ENCODE measurements at places on chromosomes 1 and 21.

DNA sequence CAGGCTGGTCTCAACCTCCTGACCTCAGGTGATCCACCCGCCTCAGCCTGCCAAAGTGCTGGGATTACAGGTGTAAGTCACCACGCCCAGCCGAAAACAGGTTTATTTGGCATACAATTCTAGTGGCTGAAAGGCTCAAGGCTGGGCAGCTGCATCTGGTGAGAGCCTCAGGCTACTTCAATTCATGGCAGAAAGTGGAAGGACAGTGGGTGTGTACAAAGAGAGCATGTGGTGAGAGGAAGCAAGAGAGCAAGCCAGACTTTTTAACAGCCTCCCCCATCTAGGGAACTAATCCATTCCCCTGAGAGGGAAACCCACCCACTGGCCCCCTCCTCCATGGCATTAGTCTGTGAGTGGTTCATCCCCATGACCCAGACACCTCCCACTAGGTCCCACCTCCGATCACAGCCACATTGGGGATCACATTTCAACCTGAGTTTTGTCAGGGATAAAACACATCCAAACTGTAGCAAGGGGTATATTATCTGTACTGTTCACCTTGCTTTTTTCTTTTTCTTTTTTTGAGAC lies 9.5 kb downstream of the BMP8A start:
- DNase-seq = no peak

GRCh38 chr1:228006034-228006785 lies 588 bp upstream of the WNT3A start:
- DNase-seq = no peak

- DNase-seq = no peak
Observed at GRCh38 chr1:226993814-226994585, 53.9 kb downstream of the COQ8A start.

- no peak for DNase-seq
Observed at GRCh38 chr21:34348890-34349519, 14.8 kb upstream of the KCNE2 start.

DNA sequence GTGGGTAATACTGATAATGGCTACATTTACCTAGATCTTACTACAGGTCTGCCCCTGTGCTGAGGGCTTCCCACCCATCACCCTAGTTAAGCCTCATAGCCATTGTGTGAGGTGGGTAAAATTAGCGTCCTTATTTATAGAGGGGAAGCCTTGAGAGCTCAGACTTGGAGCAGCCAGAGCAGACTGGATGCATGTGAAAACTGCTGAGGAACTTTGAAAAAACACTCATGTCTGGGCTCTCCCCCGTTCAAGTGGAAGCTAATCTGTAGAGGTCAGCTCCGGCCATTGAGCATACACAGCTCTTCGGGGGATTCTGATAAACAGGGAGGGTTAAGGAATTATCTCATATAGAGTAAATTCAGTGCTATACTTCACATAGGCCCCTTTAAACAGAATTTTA lies 389.7 kb downstream of the RPS6KC1 start:
- DNase-seq = no peak

DNA sequence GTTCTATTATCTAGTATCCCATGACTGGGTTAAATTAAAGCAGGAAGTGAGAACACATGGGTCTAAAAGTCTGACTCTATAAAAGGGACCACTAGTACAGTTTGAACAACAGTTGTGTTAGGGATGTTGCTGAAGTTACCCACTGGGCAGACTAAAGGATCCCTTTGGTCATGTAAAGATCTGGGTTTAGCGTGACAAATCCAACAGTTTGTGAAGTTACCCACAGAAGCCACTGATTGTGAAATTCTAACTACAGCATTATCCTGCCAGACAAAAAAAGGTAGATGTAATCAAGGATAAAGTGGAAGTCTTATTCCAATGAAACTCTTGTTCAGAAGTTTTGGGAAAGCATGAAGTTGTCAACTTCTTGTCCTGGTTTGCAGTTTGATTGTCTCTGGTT lies 5.7 kb downstream of the QSOX1 start:
- no peak for DNase-seq

- no peak for DNase-seq
Observed at GRCh38 chr1:245952383-245953026, 554.6 kb downstream of the SMYD3 start.

GRCh38 chr1:159786465-159786864 lies 5.7 kb downstream of the DUSP23 start:
- DNase-seq = peak; percentile 44

DNA sequence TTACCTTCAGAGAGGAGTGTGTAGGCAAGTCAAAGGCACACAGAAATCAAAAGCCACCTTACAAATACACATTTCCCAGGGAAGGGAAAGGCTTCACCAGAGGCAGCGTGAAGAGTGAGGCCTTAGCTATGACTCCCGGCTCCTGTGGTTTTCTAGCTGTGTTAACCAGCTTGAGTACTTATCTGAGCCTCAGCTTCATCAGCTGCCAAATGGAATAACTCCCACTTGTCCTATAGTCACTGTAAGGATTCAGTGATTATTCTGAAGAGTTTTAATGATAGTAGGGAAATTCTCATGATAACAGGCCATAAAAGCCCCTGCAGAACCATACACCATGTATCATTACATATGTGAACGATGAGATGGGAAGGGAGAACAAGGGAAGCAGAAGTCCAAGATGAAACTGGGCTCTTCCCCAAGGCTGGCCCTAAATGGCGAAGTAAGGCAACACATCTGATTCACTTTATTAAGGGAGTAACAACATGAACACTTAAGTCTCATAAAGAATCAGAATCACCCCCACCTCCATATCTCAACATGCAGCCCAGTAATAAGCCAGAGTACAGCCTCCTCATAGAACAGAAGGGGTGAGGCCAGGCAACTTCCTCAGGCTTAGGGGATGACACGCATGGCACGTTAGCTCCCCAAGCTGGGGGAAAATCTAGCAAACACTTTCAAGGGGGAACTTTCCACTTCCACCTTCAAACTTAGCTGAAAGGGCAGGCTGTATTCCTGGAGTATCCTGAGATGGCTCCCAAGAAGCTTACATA lies 63.7 kb downstream of the SLC66A1 start:
- DNase-seq = peak; percentile 39

- peak; percentile 82 for DNase-seq
Observed at GRCh38 chr1:185453496-185454192, 136.6 kb upstream of the IVNS1ABP start.

DNA sequence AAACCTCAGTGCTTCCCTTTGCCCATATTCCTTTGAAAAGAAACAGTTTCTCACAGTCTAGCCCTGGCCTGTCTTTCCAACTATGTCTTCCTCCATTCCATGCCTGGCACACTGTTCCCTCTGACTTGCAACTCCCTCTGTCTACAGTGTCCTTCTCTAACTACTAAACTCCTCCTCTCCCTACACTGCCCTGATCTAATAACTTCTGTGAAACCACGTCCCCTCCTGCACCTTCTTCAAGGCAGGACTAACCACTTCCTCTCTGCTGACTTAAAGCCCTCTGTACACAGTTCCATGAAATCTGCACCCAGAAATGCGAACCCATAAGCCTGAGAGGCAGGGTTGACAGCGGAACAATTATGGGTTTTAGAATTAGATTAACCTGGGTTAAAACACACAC lies 62.2 kb upstream of the ATP1B1 start:
- no peak for DNase-seq

- no peak for DNase-seq
Observed at GRCh38 chr21:22277341-22277740, 1279.1 kb downstream of the NCAM2 start.

DNA sequence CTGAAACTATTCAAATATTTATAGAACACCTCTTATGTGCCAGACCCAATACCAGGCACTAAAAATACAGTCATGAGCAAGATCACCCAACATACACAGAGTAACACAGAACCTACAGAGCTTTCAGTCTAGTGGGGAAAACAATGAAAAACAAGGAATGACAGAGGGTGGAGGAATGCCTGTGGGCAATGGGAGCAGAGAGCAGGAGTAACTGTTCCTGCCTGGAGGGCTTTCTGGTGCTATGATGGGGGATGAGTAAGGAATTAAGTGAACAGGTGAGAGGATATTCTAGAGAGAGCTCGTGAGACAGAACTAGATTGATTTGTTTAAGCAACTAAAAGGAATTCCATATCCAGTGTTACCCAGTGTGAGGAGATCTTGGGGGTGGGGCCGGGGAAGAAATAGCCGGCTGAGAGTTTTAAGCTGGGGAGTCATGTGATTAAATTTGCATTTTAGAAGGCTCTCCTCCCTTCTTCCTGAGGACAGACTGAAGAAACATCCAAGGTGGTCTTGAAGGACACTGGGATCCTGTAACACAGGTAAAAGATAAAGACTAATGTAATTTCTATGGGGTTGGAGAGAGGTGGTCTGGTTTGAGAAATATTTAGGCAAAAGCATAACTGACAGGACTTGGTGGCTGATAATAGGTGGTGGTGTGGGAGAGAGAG lies 2.1 kb upstream of the CD53 start:
- no peak for DNase-seq

- no peak for DNase-seq
Observed at GRCh38 chr21:46503922-46504550, 45.3 kb downstream of the DIP2A start.

DNA sequence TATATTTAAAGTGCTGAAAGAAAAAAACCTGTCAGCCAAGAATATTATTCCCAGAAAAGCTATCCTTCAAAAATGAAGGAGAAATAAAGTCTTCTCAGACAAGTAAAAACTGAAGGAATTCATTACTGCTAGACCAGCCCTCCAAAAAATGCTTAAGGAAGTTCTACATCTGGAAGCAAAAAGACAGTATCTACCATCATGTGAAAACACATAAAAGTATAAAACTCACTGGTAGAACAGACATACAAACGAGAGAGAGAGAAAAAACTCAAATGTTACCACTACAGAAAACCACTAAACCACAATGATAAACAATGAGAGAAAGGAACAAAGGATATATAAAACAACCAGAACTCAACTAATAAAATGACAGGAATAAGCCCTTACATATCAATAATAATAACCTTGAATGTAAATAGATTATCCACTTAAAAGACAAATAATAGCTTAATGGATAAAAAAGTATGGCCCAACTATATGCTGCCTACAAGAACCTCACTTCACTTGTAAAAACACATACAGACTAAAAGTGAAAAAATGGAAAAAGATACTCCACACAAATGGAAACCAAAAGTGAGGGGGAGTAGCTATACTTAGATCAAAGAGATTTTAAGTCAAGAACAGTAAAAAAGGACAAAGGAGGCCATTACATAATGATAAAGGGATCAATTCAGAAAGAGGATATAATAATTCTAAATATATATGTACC lies 22.0 kb downstream of the NSL1 start:
- DNase-seq = no peak

GRCh38 chr1:48807554-48808260 lies 31.0 kb upstream of the BEND5 start:
- peak; percentile 30 for DNase-seq

DNA sequence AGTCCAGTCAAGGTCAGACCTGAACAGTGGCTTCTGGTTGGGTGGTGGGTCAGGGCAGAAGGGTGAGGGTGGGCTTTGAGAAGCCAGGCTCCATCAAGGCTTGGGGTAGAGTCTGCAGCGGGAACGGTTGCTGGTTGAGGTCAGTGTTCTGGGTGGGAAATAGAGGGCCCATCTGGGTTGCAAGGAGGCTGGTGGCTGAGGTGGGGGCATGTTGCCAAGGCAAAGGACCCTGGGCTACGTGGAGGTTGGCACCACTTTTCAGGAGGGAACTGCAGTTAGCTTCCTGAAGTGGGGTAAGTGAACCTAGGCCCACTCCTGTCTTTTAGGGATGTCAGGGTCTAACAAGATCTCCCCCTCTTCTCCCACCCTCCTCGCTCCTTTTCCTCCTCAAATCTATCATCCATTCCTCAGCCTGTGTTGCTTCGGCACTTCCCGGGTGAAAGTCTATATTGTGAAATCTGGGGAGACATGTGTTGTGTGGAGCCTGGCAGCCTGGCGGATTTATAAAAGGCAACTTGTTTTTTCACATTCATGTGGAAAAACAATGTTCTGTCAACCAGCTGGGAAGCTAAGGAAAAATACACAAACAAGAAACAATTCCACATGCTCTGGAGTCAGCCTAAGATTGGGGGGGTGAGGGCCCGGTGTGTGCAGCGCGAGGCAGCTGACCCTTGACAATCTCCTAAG lies 1.5 kb downstream of the IL22RA1 start:
- DNase-seq = no peak

DNA sequence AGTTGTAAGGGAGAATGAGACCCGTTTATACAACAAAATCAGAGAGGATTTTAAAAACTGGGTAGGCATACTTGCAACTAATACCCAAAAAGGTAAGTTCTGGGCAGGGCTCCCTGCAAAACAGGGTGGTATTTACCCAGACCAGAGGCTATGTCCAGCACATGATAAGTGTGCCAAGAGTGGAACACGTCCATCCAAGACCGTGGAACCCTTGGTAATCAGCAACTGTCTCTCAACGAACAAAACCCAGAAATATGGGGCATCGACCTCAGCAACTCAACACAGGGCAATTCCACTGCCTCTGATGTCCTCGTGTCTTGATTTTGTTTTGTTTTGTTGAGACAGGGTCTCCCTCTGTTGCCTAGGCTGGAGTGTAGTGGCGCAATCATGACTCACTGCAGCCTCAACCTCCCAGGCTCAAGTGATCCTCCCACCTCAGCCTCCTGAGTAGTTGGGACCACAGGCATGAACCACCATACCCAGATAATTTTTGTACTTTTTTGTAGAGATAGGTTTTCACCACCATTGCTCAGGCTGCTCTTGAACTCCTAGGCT lies 26.7 kb upstream of the MX1 start:
- no peak for DNase-seq

DNA sequence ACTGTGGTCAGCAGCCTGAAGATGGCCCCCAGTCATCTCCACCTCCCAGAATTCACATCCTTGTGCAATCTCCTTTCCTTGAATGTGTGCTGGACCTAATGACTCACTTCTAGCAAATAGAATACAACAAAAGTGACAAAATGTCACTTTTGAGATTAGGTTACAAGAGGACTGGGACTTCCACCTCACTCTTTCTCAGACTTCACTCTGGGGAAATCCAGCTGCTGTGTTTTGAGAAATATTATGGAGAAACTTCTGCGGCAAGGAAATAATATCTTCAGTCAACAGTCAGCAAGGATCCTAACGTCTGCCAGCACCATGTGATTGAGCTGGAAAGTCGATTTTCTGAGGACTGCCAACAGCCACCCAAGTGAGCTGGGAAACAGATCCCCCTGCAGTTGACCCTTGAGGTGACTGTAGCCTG lies 70.5 kb upstream of the GADD45A start:
- peak; percentile 57 for DNase-seq

GRCh38 chr1:63000508-63000907 lies 216.6 kb downstream of the ATG4C start:
- no peak for DNase-seq

- DNase-seq = no peak
Observed at GRCh38 chr1:2980073-2980791, 41.0 kb upstream of the ACTRT2 start.

DNA sequence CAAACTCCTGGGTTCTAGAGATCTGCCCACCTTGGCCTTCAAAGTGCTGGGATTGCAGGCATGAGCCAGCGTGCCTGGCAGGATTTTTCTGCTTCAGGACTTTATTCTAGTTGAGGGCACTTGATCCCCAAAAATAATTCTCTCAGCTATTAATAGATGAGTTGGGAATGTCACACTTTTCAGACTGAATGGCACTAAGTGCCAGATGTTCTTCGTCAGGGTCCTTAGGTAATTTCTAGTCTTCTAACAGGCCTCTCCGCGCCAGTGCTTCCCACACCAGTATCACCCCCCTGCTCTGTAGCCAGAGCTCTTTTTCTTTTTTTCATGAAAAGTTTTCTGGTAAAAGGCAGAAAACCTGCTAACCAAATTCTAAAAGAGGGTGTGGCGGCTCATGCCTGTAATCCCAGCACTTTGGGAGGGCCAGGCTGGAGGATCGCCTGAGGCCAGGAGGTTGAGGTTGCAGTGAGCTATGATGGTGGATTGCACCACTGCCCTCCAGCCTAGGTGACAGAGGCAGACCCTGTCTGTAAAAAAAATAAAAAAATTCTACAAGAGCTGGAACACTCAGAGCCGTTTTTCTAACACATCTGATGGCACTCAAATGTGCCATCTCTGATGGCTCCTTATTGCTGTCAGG lies 6.1 kb upstream of the SARS1 start:
- DNase-seq = no peak

Data from cardiac fibroblast (primary cell).